ENCODE measurements at places on chromosomes 5 and 9.

- DNase-seq, result no peak
Measured at GRCh38 chr9:118563677-118564076, 805.6 kb downstream of the BRINP1 start.

DNA sequence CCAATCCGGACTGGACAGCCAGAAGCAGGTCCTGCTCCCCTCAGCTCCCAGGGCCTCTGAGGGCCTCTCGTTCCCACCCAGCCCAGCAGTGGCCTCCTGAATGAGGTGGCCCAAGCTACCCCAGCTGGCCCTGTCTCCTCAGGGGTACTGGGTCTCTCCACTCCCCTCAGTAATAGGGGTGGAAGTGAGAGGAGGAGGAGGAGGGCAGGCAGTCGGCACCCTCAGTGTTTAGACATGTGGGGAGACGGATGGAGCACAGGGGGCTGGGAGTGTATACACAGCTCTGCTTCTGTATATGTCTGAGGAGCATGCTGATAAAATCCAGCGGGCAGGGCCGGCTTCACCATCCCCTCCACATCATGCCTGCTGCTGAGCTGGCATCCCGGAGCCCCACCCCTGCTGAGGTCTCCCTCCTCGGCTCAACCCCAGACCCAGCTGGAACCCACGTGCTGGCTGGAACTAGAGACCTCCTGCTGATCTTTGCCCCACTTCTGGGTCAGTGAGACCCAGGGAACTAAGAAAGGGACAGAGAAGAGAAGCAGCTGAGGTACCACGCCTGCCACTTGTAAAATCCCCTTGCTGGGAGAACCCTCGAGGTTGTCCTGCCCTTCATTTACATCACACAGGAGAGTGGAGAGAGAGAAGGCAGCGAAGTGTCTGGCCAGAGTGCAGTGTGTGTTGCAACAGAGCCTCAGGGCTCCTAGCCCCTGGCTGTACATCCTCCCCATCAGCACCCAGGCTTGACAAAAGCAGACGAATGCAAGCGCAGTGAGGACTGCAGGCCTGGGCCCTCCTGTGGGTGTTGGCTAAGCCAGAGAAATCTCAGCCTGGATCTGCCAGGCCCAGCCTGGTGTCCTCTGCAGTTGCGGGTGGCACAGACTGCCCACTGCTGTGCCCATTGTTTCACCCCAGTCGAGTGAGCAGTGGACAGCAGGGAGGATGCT lies 77.5 kb downstream of the PSD2 start:
- no peak for DNase-seq

GRCh38 chr5:94433397-94434163 lies 184.8 kb downstream of the KIAA0825 start:
- DNase-seq, result no peak

DNA sequence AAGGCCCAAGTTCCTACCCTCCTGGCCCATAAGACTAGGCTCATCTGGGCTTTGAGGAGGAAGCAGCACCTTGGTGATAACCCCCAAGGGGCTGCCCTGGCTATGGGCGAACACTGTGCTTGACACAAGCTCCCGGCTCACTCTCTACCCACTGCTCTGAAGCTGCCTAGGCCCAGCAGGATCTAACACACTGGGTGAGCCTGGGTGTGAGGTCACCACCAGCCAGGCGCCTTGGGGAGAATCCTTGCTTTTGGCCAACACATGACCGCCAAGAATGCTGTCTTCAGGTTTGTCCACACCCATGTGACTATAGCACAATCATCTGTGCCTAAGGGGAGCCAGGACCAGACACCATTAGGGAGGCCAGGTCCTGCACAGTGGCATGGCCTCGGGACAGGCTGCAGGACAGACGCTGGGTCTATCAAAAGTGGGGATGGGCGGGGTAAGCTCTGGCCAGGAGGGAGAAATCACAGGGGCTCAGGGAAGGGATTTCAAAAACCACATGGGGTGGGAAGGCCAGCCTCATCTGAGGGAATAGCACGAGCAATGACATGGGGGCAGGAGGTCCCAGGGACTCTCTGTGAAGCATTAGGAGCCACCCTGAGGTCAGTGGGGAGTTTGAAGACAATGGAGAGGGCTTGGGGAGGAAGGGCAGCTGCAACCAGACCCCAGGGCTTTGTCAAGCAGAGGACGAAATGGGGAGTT lies 29.6 kb downstream of the BICD2 start:
- no peak for DNase-seq

GRCh38 chr5:172633403-172633970 lies 7.6 kb upstream of the NEURL1B start:
- DNase-seq, result no peak

- DNase-seq, result no peak
Measured at GRCh38 chr5:153816870-153817269, 221.8 kb downstream of the FAM114A2 start.

DNA sequence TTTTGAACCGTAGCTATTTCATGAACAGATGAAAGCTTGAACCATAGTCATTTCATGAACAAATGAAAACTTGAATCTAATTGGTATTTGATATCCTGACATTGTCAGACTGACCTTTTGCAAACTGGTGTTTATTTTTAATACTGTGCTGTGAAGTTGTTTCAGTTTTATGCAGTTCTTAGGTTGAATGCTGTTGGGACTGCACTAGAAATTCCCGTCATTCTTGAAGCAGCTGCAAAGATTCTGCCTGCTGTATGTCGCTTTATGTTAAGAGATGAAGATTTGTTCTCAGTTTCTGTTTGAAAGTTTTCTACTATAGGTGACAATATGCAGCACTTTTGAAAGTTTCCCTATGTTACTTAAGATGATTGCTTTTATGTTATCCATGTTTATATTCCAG lies 22.5 kb upstream of the FAM120AOS start:
- DNase-seq, result no peak

GRCh38 chr5:97148288-97148687 lies 5.9 kb upstream of the LIX1 start:
- no peak for DNase-seq

DNA sequence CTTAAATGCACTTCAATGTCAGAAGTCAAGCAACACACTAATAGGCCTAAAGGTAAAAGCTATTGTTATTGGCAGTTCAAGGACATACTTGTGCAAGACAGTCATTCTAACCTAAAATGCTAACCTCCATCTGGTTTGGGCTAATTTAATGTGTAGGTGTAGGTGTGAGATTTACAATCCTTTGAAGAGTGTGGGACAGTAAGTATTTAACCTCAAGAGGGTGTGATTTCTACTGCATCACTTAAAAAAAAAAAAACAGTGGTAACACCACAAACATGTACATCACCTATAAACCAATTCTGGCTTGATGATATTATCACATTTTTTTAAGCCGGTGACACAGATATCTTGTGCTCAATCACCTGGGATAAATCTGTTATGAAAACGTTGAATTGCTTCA lies 127.5 kb upstream of the MEF2C start:
- DNase-seq, result no peak

- peak; percentile 23 for DNase-seq
Measured at GRCh38 chr5:18393565-18394442, 759.5 kb downstream of the TAF11L14 start.

- no peak for DNase-seq
Measured at GRCh38 chr5:120304663-120305062, 159.4 kb upstream of the PRR16 start.

- DNase-seq, result no peak
Measured at GRCh38 chr9:70479880-70480291, 65.4 kb upstream of the KLF9 start.

DNA sequence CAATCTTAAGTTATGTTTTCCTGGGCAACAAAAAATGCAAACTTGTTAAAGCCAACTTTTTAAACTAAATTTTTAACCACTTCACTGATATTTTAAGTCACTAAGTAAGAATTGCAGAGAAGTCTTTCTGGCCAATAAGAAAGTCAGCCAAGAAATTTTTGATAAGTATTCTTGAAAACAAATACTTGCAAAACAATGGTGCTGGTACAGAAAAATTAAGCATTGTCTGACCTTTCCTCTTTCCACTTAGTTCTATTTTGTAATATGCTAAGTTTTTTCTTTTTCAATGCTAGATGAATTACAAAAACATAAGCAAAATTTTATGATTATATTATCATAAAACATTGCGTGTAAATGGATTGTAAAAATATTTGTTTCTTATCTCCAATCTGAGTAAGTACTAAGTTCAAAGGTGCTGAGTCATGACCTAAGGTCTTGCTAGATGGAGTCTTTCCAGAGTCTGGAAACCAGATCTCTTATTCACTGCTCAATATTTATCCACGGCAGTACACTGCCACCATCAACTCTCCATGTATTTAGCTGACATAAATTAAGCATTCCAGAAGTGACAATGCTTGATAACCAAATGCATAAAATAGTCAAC lies 139.7 kb downstream of the MEF2C start:
- no peak for DNase-seq

GRCh38 chr5:128259607-128260021 lies 176.0 kb downstream of the SLC12A2 start:
- DNase-seq, result no peak

- peak; percentile 8 for DNase-seq
Measured at GRCh38 chr5:51960617-51961121, 577.4 kb downstream of the ISL1 start.

DNA sequence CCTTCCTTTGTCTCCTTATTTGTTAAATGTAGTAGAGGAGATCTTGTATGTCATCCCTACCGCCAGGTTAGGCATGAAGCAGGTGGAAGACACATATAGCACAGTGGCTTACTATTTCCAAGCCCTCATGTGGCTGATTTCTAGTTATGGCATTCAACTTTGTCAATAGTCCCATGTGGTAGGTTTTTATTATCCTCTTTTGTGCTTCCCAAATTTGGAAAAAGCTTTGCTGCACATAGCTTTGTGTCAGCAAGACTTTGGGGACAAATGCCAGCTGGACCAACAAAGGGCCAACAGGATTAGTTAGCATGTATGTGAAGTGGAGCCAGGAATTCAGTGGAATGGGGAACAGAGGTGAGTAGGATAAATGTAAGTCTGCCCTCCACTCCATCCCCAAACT lies 276.3 kb downstream of the PSAT1 start:
- DNase-seq, result no peak

DNA sequence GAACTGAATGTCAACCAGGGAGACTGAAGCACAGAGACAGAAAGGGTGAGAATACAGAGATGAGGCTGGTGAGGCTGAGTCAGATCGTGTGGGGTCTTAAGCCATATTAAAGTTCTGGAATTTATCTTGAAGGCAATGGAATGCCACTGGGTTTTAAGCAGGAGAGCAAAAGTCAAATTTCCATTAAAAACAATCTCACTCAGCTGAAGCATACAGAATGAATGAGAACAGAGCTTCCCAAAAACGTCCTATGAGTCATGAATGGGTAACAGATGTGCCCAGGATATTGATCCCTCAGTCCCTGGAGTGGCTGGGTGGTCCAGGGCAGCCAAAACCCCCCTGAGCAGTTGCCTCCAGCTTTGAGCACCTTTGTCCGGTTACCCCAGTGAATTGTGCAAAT lies 44.9 kb downstream of the PFDN1 start:
- no peak for DNase-seq

- DNase-seq, result no peak
Measured at GRCh38 chr5:139514486-139514856, 31.9 kb upstream of the STING1 start.

DNA sequence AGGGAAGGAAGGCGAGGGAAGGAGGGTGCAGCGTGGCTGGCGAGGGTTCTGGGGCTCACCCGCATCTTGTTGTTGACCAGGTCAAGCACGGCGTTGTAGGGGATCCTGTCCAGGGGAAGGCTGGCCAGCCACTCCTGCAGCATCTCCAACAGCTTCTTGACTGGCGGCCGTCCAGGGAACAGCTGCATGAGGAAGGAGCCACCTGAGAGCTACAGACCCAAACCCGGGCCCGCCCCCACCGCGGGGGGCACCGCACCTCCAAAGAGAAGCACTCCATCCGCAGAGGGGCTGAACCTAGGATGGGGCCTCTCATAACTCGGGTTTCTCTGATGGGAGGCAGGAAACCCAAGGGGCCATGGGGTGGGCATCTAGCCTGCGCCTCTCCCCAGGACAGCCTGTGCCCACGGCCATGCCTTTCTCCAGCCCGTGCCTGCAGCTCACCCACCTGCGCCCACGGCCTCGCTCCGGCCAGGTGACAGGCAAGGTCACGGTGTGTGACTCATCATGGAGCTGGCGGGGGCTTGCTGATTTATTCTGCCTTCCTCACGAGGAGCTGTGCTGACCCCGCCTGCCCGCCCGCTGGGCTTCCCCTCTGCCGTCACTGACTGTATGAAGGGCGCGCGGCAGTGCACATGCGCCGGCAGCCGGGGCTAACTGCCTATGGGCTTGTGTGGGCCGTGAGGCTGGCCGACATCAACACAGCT lies 11.8 kb upstream of the LHX3 start:
- DNase-seq, result no peak

DNA sequence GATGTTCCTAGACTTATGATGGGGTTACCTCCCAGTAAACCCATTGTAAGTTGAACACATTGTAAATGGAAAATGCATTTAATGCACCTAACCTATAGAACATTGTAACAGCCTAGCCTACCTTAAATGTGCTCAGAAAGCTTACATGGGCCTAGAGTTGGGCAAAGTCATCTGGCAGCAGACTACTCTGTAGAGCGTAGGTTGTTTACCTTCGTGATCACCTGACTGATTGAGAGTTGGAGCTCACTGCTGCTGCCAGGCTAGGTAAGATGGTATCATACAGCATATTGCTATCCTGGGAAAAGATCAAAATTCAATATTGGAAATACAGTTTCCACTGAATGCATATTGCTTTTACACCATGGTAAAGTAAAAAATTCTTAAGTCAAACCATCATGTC lies 95.4 kb downstream of the HTR4 start:
- no peak for DNase-seq

DNA sequence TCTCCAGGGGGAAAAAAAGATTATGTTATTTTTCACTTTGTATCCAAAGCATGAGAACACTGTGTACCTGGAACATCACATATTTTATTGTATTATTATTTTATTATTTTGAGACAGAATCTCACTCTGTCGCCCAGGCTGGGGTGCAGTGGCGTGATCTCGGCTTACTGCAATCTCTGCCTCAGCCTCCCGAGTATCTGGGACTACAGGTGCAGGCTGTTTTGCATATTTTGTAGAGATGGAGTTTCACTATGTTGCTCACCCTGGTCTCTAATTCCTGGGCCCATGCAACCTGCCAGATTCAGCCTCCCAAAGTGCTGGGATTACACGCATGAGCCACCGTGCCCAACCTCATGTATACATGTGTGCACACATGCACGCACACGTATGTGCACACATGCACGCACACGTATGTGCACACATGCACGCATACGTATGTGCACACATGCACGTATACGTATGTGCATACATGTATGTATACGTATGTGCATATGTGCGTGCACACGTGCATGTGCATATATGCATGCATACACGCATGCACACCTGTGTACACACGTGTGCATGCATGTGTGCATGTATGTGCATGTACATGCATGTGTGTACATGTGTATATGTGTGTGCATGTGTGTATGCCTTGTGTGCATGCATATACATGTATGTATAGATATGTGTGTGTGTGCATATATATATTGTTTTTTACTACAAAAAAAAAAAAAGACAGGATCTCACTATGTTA lies 9.5 kb upstream of the UGCG start:
- DNase-seq, result no peak
